AG09319 (cell line): ENCODE measurements at places on chromosomes 1 and 21.

DNA sequence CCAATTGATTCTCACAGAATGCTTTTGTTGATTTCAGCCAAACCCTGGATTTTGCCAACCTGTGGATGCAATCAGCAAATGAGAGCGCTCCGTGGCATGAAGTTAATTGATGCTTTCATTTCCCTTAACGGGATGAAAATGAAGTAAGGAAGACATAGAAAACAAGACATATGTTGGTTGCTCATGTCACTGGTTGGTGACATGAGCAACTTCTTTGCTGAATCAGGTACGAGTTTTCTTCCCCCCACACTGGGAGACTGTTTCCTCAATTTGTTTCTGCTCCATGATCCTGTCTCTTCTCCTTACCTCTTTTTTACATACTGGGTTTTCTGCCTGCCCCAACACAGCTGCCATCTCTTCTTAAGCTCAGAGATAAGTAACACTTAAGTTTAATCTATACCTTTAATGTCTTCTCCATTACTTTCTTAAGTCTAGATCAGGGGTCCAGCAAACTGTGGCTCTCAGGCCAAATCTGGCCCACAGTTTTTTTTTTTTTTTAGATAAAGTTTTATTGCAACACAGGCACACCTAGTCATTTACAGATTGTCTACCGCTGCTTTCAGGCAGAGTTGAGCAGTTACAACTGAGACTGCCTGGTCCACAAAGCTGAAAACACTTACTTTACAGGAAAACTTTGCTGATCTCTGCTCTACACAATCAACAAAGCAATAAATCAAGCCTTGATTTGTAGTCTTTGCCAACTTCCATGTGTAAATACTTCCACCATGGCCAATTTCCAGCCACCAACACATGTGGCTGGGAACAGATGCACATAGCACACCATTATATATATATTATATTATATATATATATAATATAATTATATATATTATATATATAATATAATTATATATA is 13.3 kb downstream of the GPR157 start:
- no peak for DNase-seq

- no peak for DNase-seq
Measured at GRCh38 chr1:170397061-170397460, 134.9 kb upstream of the GORAB start.

- DNase-seq = no peak
Measured at GRCh38 chr1:73176902-73177301, 894.6 kb upstream of the NEGR1 start.

- no peak for DNase-seq
Measured at GRCh38 chr1:37836788-37837187, 22.6 kb downstream of the MTF1 start.

GRCh38 chr1:197807216-197807615 is 31.9 kb upstream of the DENND1B start:
- no peak for DNase-seq

GRCh38 chr1:61442544-61442943 is 282.4 kb downstream of the TM2D1 start:
- no peak for DNase-seq
